ENCODE measurements at places on chromosomes 11 and 22.

GRCh38 chr11:131064373-131064991 lies 148.2 kb upstream of the SNX19 start:
- H3K36me3 ChIP-seq, result no peaks in the 10 kb centered on the region
- peak; percentile 57 for DNase-seq
- H3K4me1 ChIP-seq, result no peaks in the 10 kb centered on the region
- H3K4me3 ChIP-seq, result no peak overlapping the region

DNA sequence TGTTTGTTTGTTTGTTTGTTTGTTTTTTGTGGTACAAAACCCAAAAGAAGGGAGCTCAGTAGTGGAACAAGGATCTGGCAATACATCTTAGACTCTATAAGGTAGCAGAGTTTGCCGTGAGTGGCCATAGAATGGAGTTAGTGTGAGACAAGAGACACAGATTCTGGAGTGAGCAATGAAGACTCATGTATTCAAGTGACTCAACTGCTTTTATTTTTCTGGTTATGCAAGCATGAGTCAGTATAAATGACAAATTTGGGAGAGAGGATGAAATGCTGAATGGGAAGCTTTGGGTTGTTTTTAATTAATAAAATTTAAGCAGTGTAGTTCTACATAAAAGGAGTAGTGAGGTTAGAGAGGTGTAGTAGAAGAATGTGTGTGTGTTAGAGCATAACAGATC lies 143.6 kb upstream of the ANO5 start:
- no peak for DNase-seq
- H3K4me1 ChIP-seq, result no peaks in the 10 kb centered on the region
- no peak overlapping the region for H3K4me3 ChIP-seq

- no peak for DNase-seq
- no peak overlapping the region for H3K4me3 ChIP-seq
- H3K4me1 ChIP-seq, result no peaks in the 10 kb centered on the region
- H3K36me3 ChIP-seq, result no peaks in the 10 kb centered on the region
- H3K27me3 ChIP-seq, result peaks cover 3% of the 10 kb centered on the region
- H3K27ac ChIP-seq, result no peak overlapping the region
Measured at GRCh38 chr11:100562128-100562527, 125.0 kb upstream of the ARHGAP42 start.

DNA sequence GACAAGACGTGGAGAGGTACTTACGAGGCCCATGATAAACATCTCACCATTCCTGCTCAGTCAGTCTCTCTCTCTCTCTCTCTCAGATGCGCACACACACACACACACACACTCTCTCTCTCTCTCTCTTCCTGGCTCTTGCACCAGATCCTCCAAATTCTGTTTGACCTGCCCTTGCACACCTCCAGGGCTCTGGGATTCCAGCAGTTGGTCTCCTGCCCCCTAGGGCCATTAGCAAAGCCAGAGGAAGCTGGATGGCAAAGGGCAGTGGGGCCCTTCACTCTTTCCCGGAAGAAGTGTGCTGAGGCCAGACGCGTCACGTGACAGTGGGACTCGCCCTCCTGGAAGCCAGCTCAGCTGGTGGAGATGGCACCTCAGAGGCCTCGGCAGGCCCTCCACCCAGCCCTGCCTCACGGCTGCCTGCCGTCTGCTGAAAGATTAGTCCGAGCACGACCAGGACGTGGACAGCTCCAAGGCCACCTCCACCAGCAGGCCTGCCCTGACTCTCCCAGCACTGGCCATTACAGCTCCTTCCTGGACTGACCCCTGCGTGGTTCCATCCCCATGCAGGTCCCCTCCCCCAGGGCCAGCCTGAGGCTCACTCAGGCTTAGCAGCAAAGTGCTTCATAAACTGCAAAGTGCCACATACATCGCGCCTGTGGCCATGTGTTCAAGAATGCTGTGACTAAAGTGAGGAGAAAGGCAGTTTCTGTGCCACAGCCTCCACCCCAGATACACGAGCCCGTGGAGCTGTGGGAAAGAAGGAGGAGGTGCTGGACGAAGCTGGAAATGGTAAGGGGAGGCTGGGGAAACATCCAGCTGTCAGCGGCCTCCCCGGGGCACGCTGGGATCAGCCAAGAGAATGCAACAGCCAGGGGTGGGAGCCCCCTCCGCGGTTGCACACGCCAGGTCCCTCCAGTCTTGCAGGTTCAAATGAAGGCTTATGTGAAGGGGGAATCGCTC lies 3.7 kb downstream of the PDGFB start:
- DNase-seq, result peak; percentile 74
- H3K27ac ChIP-seq, result peak overlapping the region; percentile 85
- no peaks in the 10 kb centered on the region for H3K36me3 ChIP-seq

- H3K36me3 ChIP-seq, result no peaks in the 10 kb centered on the region
- H3K27ac ChIP-seq, result no peak overlapping the region
- peaks cover 6% of the 10 kb centered on the region for H3K4me1 ChIP-seq
- H3K4me3 ChIP-seq, result no peak overlapping the region
Measured at GRCh38 chr11:35424157-35424940, 5.0 kb upstream of the SLC1A2 start.

DNA sequence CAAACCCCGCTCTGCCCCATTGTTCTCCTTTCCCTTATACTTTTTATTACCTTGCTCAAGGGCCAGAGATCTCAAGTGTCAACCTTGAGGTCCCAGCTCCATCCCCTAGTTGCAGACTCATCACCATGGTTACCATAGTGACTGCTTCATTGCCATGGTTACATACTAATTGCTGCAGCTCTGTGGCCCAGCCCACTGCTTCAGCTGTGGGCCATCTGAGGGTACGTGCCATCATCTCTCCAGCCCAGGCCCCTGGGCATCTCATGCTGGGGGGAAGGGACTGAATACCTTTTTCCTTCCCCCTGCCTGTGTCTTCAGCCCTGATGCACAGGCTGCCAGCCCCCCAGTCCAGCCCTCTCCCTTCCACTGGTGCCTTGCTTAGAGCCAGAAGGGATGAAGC lies 22.2 kb downstream of the TREH start:
- H3K27me3 ChIP-seq, result no peaks in the 10 kb centered on the region
- peaks cover 8% of the 10 kb centered on the region for H3K4me1 ChIP-seq
- H3K27ac ChIP-seq, result no peak overlapping the region
- H3K4me3 ChIP-seq, result no peak overlapping the region
- H3K36me3 ChIP-seq, result no peaks in the 10 kb centered on the region
- DNase-seq, result no peak

- H3K4me3 ChIP-seq, result no peak overlapping the region
- H3K36me3 ChIP-seq, result no peaks in the 10 kb centered on the region
- no peaks in the 10 kb centered on the region for H3K4me1 ChIP-seq
- DNase-seq, result no peak
- H3K27me3 ChIP-seq, result peaks cover 7% of the 10 kb centered on the region
Measured at GRCh38 chr11:94725097-94725496, 43.1 kb upstream of the AMOTL1 start.

DNA sequence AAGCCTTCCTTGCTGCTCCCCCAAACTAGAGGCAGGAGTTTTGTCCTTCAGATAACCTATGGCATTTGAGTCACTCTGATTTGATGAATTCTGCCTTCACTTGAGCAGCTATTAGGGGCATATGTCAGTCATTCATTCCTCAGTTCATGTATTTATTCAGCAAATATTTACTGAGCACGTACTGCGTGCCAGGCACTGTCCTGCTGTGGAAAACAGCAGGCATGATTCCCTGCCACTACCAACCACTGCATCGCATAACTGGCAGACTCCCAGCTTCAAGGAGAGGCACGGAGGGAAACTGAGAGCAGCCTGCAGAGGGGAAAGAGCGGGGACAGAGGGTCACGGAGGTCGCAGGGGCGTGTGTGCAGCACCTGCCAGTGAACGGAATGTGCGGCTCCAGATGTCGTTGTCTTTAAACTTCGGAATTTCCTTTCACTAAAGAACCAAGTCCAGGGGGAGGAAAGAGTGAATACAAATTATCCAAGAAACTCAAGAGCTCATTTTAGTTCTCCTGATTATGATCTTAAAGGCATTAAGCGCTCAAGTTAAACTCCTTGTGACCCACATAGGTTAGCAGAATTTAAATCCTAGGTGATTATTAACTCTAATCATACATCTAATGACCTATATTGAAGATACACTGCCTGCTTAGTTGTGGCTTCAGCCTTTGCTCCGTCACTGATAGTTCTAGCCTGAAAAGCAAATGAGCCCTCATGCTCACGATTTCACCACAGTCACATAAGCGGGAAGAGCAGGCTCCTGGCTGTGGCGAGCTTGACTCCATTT lies 12.6 kb downstream of the PPARA start:
- no peak for DNase-seq
- H3K27me3 ChIP-seq, result no peaks in the 10 kb centered on the region
- no peaks in the 10 kb centered on the region for H3K36me3 ChIP-seq
- no peak overlapping the region for H3K4me3 ChIP-seq

GRCh38 chr11:45155627-45156180 lies 9.3 kb downstream of the PRDM11 start:
- H3K4me1 ChIP-seq, result no peaks in the 10 kb centered on the region
- no peak for DNase-seq
- no peak overlapping the region for H3K4me3 ChIP-seq
- H3K36me3 ChIP-seq, result no peaks in the 10 kb centered on the region
- H3K27ac ChIP-seq, result no peak overlapping the region

DNA sequence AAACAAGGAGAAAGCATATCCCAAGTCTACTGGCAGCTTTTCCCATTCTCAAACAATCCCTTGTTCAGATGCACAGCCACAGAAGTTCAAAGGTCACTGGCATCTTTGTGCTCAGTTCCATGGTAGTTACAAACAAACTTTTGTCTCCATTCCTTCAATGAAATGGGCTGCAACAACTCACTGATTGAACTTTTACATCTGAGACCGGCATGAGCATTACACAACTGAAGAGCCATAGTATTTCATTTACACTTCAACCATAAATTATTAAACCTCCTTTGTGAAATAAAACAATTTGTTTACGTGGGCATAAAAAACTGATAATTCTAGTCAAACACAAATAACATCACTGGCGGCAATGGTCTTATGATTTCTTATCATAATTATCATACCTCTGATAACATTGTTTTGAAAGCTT lies 67.8 kb upstream of the ARHGAP32 start:
- no peaks in the 10 kb centered on the region for H3K27me3 ChIP-seq
- H3K4me3 ChIP-seq, result no peak overlapping the region
- no peaks in the 10 kb centered on the region for H3K36me3 ChIP-seq
- H3K27ac ChIP-seq, result no peak overlapping the region

DNA sequence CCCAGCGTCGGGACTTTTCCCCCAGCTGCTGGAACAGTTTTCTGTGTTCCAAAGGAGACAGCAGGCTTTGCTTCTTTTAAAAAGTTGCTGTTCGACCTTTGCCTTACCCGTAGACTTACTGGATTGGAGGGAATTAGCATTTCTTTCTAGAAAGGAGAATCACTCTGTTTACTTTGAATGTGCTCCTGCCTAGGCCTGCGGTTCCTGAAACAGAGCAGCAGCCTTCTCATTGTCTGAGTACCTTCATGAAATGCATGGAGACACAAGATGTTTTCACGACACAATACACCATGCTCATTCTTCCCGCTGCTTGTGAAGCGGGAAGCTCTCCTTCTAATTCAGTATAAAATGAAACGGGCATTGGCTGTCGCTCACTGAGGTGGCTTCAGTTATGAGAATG lies 196.2 kb downstream of the TBC1D22A start:
- no peak overlapping the region for H3K4me3 ChIP-seq
- peaks cover 6% of the 10 kb centered on the region for H3K36me3 ChIP-seq
- no peaks in the 10 kb centered on the region for H3K4me1 ChIP-seq
- DNase-seq, result no peak
- no peaks in the 10 kb centered on the region for H3K27me3 ChIP-seq

Measured in activated CD4-positive, alpha-beta T cell treated with anti-CD3 and anti-CD28 coated beads for 36 hours (primary cell).